Brain pericyte (primary cell): ENCODE measurements at places on chromosomes 7 and 10.

DNA sequence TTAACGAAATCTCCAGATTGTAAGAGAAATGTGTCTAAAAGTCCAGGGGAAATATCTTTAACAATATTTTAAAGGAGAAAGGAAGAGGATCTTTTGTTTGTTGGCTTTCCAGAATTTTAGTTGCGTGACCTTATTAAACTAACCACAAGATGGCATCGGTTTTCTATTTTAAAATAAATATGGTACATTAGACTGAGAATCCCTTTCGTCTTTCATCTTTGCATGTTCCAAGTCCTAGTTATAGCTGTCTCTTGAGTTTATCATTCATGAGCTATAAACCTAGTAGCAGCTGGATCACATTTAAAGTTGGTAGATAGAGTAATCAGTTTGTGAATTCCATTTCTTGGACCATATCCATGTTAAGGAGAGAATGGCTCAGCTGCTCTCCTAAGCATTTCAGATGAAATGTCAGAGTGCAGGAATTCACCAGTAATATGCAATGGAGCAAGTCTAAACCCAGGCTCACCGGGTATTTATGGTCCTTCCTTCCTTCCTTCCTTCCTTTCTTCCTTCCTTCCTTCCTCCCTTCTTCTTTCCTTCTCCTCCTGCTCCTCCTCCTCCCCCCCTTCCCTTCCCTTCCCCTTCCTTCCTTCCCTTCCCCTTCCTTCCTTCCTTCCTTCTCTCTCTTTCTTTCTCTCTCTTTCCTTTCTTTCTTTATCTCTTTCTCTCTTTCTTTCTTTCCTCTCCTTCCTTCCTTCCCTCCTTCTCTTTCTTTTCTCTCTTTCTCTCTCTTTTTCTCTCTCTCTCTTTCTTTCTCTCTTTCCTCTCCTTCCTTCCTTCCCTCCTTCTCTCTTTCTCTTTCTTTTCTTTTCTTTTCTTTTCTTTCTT lies 57.8 kb upstream of the RAB18 start:
- DNase-seq, result no peak

GRCh38 chr7:83691095-83691494 lies 42.2 kb upstream of the SEMA3E start:
- DNase-seq, result no peak

- no peak for DNase-seq
Measured at GRCh38 chr7:105532709-105533460, 884 bp downstream of the RINT1 start.

GRCh38 chr7:148256433-148256832 lies 334.1 kb upstream of the C7orf33 start:
- no peak for DNase-seq

- DNase-seq, result no peak
Measured at GRCh38 chr7:94111009-94111408, 106.9 kb upstream of the BET1 start.
